ENCODE measurements at places on chromosomes 16 and 17.

- no peak for DNase-seq
Measured at GRCh38 chr16:83312015-83312717, 495.6 kb upstream of the HSBP1 start.

- peak; percentile 59 for DNase-seq
Measured at GRCh38 chr16:73143576-73144422, 95.9 kb upstream of the ZFHX3 start.

- no peak for DNase-seq
Measured at GRCh38 chr17:35164716-35165115, 17.1 kb downstream of the UNC45B start.

DNA sequence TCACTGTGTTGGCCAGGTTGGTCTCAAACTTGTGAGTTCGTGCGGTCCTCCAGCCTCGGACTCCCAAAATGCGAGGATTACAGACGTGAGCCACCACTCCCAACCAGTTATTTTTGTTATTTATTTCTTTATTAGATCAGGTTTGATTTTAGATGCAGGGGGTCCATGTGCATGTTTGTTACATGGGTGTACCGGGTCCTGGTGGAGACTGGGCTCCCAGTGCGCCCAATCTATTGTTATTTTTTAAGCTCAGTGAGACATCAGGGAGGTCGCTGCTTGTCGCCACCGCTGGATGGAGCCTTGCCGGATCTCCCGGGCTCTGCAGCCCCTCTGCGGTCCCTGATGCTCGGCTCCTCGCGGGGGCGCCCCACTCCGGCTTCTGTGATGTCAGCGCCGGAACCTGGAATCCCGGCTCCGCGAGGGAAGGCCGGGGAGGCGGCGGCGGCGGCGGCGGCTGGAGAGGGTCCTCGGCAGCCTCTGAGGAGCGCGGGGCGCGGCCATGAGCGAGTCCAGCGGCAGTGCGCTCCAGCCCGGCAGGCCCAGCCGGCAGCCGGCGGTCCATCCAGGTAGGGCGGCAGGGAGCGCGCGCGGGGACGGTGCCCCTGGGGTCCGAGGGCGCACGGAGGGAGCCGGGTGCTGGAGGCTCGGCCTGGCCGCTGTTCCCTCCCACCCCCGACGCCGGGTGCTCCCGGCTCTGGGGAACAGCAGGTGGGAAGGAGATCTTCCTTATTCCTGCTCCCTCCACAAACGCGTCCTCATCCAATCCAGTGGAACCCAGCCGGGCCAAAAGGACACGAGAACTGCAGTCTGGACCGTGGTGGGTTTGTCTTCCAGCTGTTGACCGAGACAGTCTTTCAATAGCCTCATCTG, at the start of gene TMC7:
Gene TMC7, plus strand, starts transcription at position 370 of the 870 bp plus-strand sequence. Its CDS starts 130 bp downstream, at position 500.
- DNase-seq: peak; percentile 89

- no peak for DNase-seq
Measured at GRCh38 chr16:55051571-55052347, 121.1 kb downstream of the IRX5 start.

DNA sequence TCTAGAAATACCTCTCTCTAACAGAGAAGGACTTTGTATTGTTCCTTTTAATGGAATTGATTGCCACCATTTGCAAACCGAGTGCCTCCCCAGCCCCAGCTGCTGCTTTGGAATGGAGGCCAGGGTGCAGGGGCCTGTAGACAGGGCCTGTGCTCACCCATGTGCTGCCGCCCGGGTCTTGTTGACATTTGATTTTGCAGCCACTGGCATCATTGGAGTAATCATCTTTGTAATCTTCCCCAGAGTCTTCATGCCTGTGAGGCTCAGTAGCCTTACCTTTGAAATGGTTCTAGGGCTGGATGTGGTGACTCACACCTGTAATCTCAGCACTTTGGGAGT, 119.8 kb downstream of the CLEC16A start:
- DNase-seq: no peak
